Osteoblast (primary cell): ENCODE measurements at places on chromosomes 7 and 10. TPM values are rescaled to one million over a fixed set of nuclear protein-coding genes. Genes with fewer than 3 reads are reported as not detected.

The IQCE gene
- 15.3 and 18.8 TPM in 2 replicates for total RNA-seq

The NACAD gene
- 0.59 and 0.72 TPM in 2 replicates for total RNA-seq

The NUTM2D gene
- total RNA-seq = 1.5 and 1.8 TPM in 2 replicates

The RPA3 gene
- total RNA-seq = 15.9 and 16.6 TPM in 2 replicates

The ASIC3 gene
- total RNA-seq = under 0.01 and 0.29 TPM in 2 replicates

GRCh38 chr10:15588635-15589508 lies 130.8 kb downstream of the ITGA8 start:
- DNase-seq = no peak

- DNase-seq = no peak
Observed at GRCh38 chr10:103847346-103847745, 8.0 kb downstream of the SH3PXD2A start.

DNA sequence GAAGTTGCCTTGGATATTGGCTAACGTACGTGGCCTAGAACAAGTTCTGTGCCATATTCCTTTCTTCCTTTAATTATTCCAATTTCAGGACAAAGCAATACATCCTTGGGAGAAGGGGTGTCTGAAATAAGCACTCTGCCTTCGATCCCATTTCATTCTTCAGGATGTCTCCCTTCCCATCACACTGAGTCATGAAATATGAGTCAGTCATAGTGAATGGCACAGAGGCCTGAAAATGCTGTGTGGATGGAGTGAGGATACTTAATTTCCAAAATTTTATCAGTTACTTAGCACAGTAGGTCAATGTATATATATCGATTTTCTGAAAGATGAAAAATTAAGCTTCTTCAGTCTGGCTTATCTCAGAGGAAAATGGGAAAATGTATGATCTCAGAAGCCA lies 19.5 kb downstream of the EVX1 start:
- DNase-seq = peak; percentile 65

DNA sequence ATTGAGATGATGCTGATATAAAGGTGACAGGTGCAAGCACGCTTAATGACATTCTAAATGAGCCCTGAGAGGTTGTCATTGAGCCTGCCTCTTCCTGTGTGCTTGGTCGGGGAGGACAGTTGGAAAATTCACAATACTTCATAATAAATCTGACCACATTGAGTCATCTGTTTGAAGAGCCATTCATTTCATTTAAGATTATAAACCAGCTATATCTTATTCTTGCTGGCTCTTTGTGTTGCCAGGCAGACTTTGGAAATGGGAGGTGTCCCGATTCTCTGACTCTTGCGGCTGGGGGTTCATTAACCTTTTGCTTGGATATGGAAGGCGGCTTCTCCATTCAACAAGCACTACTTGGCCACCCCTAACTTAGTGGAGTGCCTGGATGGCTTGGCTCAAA lies 198.2 kb downstream of the FANK1 start:
- no peak for DNase-seq

GRCh38 chr10:115056186-115056585 lies 37.0 kb upstream of the ATRNL1 start:
- no peak for DNase-seq

DNA sequence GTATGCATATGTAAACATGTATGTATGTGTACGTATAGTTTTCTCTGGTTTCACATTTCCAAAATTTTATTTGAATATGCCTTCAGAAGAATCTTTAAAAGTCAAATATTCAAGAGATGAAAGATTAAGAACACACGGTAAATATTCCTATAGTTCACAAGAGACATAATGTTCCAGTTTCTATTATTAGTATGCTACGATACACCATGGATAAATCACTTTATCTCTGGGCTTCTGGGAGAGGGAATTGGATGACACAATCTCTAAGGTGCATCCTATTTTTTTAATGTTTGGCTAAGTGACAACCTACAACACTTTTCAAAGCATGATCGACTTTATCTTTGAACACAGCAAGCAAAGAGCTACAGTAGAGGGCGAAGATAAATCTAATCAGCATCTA lies 13.8 kb downstream of the TM9SF3 start:
- no peak for DNase-seq

- peak; percentile 34 for DNase-seq
Observed at GRCh38 chr10:11898372-11899066, 75.4 kb downstream of the PROSER2 start.

DNA sequence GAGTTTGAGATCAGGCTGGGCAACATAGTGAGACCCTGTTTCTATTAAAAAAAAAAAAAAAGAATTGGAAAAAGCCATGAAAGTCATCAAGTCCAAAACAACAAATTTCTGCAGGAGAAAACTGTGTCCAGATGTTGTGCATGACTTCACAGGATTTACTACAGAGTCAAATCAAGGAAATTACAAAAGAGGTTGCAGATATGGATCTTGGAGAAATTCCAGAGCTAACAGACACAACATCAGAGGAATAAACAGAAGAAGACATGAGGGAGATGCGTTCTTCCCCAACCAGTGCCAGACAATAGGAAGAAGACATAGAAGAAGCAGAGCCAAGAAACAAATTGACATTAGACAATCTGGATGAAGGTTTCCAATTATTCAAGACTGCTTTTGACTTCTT lies 24.3 kb upstream of the KCNIP2 start:
- DNase-seq = no peak

DNA sequence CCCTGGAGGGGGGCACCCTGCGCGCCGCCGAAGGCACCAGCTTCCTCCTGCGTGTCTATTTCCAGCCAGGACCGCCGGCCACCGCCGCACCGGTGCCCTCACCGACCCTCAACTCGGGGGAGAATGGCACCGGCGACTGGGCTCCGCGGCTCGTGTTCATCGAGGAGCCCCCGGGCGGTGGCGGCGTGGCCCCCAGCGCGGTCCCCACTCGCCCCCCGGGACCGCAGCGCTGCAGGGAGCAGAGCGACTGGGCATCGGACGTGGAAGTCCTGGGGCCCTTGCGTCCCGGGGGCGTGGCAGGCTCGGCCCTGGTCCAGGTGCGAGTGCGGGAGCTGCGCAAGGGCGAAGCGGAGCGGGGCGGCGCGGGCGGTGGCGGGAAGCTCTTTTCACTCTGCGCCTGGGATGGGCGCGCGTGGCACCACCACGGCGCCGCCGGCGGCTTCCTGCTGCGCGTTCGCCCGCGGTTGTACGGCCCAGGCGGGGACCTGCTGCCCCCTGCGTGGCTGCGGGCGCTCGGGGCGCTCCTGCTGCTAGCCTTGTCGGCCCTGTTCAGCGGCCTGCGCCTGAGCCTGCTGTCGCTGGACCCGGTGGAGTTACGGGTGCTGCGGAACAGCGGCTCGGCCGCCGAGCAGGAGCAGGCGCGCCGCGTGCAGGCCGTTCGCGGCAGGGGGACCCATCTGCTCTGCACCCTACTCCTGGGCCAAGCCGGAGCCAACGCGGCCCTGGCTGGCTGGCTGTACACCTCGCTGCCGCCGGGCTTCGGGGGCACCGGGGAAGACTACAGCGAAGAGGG lies 594 bp downstream of the CNNM1 start:
- no peak for DNase-seq

DNA sequence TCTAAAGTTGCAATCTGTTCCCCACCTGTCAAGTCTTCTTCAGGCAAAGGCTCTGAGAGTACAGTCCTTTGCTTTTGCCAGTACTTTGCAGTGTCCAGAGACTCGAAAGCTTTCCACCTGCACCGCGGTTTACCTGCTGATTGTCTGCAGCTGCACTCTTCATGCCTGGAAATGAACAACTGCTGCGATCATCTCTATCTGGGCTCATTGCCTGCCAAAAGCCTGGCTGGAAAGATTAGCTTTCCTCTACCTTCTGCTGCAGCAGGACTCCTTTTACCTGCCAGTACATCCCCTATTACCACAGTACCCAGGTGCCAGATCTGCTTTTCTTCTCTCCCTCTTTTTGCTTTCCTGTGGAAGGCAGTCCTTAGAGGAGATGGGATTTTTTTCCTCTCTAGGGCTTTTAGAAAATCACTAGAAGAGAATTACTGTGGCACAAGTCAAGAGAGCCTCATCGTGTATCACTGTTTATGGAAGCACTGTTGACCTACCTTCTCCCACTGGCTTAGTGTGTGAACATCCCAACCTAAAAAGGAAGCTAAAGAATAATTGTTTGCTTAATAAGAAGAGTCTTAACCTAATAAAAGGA lies 2.2 kb downstream of the STRIP2 start:
- DNase-seq = no peak

DNA sequence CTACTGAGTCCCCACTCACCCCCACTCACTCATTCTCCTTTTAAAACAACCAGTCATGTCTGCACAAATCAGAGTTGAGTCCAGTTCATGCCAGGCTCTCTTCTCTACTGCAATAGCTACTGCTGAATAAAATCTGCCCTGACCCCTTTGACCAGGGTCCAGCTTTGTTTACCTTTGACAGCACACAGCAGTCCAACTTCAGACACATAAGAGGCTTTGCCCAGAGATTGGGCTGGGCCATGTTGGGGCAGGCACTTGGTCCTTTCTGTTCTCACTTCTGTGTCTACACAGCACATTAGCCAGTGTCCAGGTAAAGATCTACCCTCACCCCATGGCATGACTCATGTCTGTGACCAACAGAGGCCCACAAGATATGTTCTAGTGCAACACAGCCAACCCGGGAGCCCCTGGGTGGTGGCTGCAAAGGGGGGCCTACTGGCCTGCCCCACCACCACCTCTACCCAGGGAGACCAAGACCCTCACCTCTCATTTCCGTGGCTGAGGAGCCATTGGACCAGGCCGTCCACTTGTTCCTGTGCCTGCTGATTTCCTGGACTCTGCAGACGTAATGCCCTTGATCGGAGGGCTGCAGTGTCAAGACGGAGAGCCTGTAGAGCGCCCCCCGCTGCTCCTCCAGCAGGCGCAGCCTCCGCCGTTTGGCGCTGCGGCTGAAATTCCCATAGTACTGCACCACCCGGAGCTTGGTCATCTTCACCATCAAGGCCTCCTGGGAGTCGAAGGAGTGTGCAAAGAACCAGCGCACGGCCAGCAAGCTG lies 8.0 kb downstream of the VSTM4 start:
- DNase-seq = peak; percentile 69
